ENCODE measurements at places on chromosomes 6 and 20.

- no peak for DNase-seq
These were observed 22.8 kb downstream of the NPEPL1 start for GRCh38 chr20:58715391-58715800.

GRCh38 chr6:1575210-1576041 is 34.3 kb upstream of the FOXC1 start:
- no peak for DNase-seq

DNA sequence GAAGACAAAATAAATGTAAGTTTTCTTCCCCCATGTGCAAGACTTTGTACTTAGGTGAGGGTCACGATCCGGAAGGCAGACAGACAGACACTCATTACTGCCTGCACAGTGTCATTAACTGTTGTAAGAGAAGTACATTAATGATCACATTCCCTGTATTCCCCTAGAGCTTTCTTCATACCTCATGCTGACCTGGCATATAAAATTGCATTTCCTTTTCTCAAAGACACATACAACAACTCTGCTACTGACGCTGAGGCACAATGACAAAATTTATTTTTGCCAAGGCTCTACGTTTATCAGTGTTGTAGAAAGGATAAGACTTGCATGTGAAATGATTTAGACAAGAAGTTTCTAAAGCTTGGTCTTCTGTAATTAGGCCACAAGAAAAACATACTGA is 3.0 kb upstream of the SYCP2 start:
- no peak for DNase-seq

- DNase-seq: no peak
These were observed 82.3 kb downstream of the SYNE1 start for GRCh38 chr6:152554851-152555250.

DNA sequence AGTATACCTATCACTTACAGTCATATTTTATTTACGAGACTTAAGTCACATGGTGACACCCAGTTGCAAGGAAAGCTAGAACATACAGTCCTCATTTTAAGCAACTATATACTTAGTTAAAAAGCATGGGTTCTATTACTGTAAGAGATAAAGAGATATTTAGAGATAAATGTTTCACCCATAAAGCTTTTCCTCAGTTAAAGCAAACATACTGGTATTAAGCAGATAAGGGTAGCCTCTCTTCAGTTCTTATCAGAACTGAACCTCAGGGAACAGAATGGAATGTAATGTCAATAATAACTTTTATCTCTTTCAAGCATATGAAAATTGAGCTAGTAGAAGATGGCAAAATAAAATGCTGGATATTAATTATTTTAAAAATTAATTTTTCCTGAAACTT is 9.9 kb upstream of the ASCC3 start:
- DNase-seq: no peak

DNA sequence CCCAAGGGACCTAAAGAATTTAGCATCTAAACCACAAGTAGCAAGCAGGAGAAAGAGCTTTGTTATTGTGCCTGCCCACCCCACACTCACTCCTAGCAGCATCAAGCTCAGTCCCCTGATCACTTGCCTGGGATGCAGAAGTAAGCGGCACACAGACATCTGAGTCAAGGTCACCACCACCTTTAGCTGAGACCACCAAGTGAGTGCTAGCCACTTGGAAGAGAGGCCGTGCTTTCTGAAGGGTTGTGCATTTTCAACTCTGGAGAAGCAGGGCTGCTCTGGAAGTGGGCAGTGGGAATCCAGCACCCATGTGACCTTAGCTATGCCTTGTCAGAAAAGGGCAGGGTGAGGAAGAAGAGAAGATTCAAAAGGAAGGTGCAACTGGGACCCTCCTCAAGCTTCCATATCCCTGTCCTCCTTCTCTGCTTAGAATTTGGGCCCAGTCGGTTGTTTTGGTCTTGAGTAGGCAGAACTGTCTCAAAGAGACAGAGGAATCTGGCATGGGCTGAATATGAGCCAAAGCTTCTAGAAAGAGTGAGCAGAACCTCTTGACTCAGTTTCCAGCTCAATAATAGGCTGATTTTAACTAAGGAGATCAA is 6.2 kb downstream of the NR2E1 start:
- no peak for DNase-seq

GRCh38 chr20:45254383-45255262 is at the start of gene SLPI:
Gene SLPI, minus strand, starts transcription at chr20:45254564. Its CDS starts 21 bp downstream, at chr20:45254543.
- no peak for DNase-seq

Data from Panc1 (cell line).